Mesendoderm (in vitro differentiated cells): ENCODE measurements at places on chromosomes 5 and 9.

- DNase-seq, result no peak
Observed at GRCh38 chr5:140569197-140569596, 4.6 kb downstream of the SLC35A4 start.

GRCh38 chr5:11590475-11590874, 313.8 kb downstream of the CTNND2 start:
- no peak for DNase-seq

GRCh38 chr5:81604193-81604592, 146.7 kb downstream of the SSBP2 start:
- no peak for DNase-seq

GRCh38 chr5:41508186-41508585, 2.2 kb downstream of the PLCXD3 start:
- no peak for DNase-seq

DNA sequence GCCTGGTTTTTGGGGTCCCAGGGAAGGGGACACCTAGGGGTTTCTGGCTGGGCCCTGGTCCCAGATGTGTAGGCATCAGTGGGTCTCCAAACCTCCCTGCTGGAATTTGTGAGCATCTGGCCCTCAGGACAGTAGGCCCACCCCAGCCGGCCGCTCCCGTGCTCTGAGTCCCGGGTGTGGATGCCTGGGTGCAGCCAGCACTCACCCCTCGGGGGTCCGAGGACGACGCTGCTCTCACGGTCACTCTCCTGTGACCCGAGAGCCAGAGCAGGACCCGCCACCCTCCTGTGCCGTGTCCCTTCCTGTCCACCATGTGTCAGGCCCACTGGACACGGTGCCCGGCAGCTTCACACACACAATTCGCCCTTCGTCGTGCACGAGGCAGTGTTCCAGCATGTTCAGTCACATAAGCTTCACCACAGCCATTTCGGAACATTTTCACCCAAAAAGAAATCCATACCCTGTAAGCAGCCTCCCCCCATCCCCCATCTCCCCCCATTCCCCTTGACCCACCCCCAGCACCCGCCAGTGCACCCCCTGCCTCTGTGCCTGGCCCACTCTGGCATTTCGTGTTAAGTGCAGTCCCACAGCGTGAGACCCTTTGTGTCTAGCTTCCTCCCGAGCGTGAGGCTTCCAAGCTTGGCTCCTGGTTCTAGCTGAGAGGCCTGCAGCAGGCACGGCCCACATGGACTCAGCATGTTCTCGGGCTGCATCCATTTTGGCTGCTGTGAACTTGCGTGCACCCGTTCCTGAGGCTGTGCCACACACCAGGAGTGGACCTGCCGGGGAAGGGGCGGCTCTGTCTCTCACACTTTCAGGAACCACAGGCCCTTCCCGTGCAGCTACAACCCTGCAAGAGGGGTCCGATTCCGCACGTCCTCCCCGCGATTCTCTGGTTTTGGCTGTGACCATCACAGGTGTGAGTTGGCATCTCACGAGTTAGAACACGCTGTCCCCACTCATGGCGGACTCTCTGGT, 40.5 kb downstream of the NKD2 start:
- no peak for DNase-seq
